Kidney glomerular epithelial cell (primary cell): ENCODE measurements at places on chromosomes 11 and 22.

GRCh38 chr11:31689559-31689958, 121.6 kb downstream of the PAX6 start:
- no peak for DNase-seq

DNA sequence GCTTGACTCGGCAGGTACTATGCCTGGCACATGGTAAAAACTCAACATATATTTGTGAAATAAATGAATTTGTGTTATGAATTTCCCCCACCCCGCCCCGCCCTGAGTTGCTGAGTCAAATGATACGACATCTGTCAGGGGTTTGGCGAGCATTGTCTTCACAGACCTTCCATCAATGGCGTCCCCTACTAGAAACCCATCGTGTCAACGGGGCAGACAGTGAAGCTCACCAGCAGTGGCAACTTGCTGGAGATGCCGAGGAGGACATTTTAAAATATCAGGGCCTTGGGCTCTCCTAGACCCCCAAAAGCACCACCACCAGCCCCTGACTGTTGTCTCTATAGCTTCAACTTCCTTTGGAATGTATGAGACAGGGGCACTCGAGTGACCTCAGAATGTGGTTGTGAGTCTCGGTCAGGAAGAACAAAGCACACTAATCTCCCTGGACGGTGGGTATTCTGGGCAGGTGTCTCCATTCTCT, 761 bp upstream of the NXF1 start:
- no peak for DNase-seq

DNA sequence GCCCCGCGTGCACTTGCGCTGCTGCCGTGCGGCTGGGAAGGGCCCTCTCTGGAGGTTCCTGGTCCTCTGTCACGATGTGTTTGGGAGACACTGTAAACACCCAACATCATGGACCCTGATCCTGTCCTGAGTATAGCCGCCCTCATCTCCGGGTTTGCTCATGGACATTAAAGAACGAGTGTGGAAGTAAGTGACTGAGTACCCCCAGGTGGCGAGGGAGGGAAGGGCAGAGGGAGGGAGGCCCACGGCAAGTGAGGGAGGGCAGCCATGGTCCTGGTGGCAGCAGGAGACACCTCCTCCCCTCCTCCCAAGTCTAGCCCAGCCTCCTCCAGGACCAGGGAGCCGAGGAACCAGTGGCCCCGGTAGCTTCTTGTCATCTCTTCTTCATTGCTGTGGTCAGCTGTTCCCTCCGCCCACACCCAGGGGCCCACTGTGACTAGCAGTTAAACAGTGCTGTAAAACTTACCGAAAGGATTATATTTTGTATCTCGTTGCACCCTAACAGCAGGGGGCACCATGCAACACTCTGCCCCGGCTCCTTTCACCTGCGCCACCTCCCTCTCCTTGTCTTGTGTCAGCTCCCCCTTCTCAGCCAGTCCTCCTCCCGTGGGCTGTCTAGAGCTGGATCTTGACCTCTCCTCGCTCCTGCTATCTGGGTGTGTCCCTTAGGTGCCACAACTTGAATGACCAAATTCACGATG, 566.5 kb upstream of the B3GAT1 start:
- DNase-seq: no peak

- no peak for DNase-seq
Observed at GRCh38 chr22:40578171-40578570, 58.3 kb downstream of the MRTFA start.

GRCh38 chr11:100631316-100631715, 55.8 kb upstream of the ARHGAP42 start:
- no peak for DNase-seq

DNA sequence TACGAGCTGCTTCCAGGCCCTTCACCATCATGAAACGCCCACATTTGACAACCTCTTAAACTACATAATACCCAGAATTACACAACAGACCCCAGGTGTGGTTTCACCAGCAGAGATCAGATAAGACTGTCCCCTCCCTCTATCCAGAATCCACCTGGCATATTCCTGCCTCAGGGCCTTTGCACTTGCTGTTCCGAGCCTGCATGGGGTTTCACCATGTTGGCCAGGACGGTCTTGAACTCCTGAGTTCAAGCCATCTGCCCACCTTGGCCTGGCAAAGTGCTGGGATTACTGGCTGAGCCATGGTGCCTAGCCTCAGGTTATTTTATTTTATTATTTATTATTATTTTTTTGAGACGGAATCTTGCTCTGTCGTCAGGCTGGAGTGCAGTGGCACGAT, 73.4 kb downstream of the FBXO7 start:
- DNase-seq: no peak

DNA sequence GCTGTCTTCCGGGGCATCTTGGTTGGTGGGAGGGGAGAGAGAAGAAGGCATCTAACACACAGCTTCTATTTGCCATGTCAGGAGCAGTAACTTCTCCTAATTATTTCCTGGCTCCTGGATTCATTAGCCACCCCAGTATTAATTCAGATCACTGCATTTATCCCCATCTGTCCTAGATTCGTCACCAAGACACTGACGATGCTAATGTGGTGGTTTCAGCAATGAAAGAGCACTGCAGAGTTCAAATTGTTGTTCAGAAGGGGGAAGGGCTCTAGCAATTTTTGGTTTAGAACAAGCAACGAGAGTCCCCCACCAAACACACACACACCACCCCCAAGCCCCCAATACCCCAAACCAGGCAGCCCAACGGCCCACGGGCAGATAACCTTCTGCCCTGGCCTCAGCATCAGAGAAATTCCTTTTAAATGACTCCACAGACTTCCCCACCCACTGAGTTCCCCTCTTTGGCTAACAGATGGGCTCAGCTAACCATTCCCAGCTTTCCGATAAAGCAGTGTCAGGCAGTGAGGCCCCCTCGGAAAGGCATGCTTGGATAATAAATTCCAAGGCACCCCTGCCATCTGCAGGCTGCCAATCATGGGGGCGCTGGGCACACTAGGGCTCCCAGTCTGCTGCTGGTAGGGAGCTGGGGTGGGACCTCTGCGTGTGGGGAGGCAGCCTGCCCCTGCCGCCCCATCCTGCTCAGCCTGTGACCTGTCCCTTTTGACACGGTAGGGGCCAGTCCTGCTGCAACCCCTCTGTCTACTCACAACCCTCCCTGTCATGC, 453.5 kb downstream of the MIAT start:
- DNase-seq: peak; percentile 72

GRCh38 chr11:27296497-27296896, 66.5 kb downstream of the CCDC34 start:
- DNase-seq: peak; percentile 49

DNA sequence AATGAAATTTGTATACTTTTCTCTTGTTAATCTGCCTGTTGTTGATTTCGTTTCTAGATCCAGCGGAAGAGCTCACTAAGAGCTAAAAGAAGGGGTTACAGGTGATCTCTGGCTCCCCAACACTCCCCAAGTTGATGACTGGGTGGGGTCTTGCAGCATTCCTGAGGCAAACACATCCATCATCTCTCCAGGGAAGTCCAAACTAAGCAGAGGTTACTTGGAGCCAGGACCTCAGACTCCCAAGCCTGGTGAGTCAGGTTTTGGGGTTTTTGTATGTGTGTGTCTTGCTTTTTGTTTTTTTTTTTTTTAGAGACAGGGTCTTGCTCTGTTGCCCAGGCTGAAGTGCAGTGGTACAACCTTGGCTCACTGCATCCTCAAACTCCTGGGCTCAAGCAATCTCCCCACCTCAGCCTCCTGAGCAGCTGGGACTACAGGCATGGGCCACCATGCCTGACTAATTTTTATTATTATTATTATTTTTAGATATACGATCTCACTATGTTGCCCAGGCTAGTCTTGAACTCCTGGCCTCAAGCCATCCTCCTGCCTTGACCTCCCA, 11.5 kb upstream of the RPS3 start:
- no peak for DNase-seq

DNA sequence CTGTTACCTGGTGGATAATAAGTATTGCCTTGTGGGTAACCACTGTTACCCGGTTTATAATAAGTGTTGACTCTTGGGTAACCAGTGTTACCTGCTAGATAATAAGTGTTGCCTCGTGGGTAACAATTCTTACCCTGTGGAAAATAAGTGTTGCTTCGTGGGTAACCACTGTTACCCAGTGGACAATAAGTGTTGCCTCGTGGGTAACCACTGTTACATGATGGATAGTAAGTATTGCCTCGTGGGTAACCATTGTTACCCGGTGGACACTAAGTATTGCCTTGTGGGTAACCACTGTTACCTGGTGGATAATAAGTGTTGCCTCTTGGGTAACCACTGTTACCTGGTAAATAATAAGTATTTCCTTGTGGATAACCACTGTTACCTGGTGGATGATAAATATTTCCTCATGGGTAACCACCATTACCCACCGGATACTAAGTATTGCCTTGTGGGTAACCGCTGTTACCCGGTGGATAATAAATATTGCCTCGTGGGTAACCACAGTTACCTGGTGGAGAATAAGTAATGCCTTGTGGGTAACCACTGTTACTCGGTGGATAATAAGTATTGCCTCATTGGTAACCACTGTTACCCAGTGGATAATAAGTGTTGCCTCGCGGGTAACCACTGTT, 8.7 kb upstream of the NXPE4 start:
- DNase-seq: no peak

DNA sequence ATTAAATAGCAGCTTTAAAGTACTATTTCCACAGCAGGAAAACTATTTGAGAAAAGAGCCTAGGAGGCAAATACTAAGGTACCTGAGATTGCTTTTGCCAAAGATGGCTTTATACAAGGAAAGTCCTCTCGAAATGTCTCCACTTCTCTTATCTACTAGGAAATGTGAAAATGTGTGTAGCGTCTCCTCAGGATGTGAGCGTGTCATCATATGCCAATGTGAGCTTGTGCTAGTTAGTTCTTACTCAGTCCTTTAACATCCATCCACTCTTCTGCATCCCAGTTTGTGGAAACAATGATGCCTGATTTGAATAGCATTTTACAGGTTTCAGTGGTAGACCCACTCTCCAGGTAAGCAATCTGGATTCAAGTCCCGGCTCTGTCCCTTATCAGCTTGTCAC, 421.0 kb downstream of the DYNC2H1 start:
- no peak for DNase-seq

GRCh38 chr22:30287648-30288418, 1.5 kb downstream of the CASTOR1 start:
- DNase-seq: peak; percentile 80

- peak; percentile 68 for DNase-seq
Observed at GRCh38 chr22:38305471-38306448, 11.5 kb downstream of the CSNK1E start.

GRCh38 chr11:88521799-88522201, 184.3 kb upstream of the CTSC start:
- no peak for DNase-seq

- DNase-seq: no peak
Observed at GRCh38 chr11:134468796-134469195, 56.8 kb upstream of the B3GAT1 start.

GRCh38 chr22:42805016-42805997, 51.8 kb downstream of the ARFGAP3 start:
- DNase-seq: no peak
